SJSA1 (cell line): ENCODE measurements at places on chromosomes 6 and 20. TPM values are rescaled to one million over a fixed set of nuclear protein-coding genes. Genes with fewer than 3 reads are reported as not detected.

The SEMG1 gene
- not detected in 2 replicates for total RNA-seq

DNA sequence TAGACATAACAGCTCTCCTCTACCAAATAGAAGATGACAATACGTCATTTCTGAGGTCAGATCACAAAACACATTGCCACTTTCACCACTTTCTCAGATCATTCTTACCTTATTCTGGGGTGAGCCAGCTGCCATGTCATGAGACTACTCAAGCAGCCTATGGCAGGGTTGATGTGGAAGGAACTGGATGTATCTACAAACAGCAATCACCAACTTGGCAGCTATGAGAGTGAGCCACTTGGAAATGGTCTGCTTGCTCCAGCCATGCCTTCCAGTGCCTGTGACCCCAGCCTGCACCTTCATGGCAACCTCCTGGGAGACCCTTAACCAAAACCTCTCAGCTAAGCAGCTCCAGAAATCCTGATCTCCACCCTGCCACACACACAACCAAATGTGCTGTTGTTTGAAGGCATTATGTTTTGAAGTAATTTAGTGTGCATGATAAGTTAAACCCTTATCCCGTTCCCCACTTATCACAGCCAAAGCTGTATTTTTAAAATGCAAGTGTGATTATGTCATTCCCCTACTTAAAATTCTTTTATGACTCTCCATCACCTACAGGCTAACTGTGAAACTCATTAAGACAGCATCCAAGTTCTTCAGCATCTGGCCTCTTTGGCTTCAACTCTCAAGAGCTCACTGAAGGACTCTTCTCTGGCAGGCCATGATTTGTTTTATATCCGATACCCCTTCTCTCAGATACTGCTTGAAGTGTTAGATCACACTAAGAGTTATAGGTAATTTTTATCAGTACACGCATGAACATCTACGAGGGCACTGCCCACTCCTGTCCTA lies 150.6 kb downstream of the LY86 start:
- DNase-seq = no peak

DNA sequence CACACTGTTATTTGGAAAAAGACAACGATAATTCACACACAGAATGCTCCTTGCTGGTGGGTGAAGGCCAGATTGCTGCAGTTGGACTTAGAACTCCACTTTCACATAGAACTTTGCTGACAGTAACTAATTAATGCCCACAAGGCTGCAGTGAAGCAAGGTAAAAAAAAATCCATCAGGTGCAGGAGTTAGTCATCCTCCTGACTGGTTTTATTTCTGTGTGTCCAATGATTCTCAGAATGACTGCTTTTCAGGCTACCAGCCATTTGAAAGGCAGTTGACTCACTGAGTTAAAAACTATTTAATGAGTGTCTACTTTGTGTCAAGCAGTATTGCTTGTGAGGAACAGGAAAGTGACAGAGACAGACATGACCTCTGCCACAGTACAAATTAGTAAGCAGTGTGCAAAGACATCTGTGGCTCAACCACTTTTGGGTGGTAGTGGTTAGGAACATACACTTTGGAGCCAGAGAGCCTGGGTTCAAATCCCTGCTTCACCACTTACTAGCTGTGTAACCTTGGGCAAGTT lies 41.9 kb downstream of the ELOVL5 start:
- no peak for DNase-seq

The HLA-DQA2 gene
- not detected in 2 replicates for total RNA-seq

The IL20RA gene
- not detected in 2 replicates for total RNA-seq

The DAAM2 gene
- 0.29 TPM in 1 of 2 replicates, not detected in the other for total RNA-seq

DNA sequence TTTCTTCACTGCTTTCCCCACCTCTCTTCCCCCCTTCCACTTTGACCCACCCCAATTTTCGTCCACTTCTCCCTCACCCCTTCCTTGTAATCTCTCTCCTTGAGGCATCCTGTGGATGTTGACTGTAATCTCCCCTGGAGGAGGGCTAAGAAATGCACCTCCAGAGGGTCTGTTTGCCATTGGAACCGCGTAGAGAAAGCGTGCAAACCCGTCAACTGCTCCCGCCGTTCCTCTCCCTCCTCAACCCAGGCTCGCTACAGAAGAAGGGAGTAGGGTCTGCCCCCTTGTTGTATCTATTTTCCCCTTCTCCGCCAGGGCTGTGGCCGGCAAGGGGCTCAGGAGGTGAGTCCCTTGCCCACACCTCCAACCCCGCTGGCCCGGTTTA lies 502 bp upstream of the HTR1E start:
- no peak for DNase-seq

DNA sequence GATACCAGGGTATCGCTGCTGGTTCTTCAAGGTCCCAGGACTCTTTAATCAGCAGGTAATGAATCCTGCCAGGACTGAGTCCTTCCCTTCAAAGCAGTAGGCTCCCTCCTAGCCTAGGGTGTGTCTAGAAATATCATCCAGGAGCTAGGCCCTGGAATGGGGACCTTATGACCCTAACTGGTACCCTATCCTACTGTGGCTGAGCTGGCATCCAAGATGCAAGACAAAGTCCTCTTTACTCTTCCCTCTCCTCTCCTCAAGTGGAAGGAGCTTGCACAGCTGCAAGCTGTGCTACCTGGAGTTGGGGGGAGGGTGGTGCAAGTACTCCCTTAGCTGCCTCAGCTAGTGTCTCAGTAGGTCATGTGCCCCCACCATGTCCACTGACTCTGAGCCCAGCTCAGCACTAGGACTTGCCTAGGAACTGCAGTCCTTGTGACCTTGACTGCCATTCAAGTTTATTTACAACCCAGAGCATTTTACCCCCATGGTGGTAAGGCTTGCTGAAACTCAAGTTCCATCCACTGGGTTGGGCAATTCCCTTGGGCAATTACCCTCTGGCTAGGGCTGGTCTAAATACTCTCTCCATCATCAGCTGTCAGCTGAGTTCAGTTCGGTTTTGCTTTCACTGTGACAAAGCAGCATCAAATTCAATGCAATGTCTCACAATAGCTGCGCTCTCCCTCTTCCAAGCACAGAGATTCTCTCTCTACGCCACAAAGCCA lies 48.4 kb upstream of the TOP1 start:
- peak; percentile 21 for DNase-seq
